ENCODE measurements at places on chromosomes 7 and 10.

GRCh38 chr10:132446661-132447445 lies 49.9 kb downstream of the PWWP2B start:
- peak; percentile 70 for DNase-seq

- no peak for DNase-seq
These were observed 444.3 kb downstream of the AUTS2 start for GRCh38 chr7:70042533-70042932.

GRCh38 chr7:70703785-70704184 lies 428.2 kb upstream of the GALNT17 start:
- no peak for DNase-seq

GRCh38 chr10:35398908-35399307 lies 62.6 kb downstream of the CCNY start:
- no peak for DNase-seq

DNA sequence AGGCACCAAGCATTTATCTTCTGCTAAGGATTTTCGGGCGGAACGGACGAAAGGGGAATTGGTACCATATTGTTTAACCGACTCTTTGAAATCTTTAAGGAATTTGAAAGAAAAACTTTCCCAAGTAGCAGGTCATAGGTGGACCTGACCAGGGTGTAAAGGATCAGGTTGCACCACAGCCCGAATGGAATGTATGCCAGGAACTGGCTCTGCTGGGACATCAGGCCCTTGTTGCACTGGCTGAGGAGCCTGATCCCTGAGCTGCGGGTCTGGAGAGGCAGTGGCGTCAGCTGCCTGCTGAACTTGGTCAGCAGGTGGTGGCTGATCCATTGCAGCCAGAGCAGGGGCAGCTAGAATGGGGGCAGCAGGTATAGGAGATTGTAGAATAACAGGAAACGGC lies 41.4 kb upstream of the AKR1C2 start:
- DNase-seq = no peak

GRCh38 chr10:22681783-22682183 lies 32.6 kb downstream of the PIP4K2A start:
- DNase-seq = peak; percentile 41

- no peak for DNase-seq
These were observed 112.7 kb downstream of the CPXM2 start for GRCh38 chr10:123778719-123779517.

- peak; percentile 10 for DNase-seq
These were observed 303.4 kb downstream of the RPS24 start for GRCh38 chr10:78337016-78337415.

- no peak for DNase-seq
These were observed 78.1 kb downstream of the CREM start for GRCh38 chr10:35204650-35205319.

DNA sequence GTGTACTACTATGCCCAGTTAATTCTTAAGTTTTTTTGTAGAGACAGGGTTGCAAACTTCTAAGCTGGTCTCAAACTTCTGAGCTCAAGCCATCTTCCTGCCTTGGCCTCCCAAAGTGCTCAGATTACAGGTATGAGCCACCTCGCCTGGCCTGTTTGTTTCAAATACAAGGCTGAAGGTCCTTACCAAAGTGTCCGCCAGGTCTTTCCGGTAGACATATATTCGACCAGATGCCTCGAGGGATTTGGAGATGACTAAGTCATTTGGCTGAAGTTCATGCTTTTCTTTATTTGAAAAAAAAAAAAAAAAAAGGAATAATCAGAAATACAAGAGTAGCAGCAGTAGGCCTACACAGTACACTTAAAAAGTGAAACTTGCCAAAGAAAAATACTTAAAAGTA lies 204.5 kb upstream of the CDCA7L start:
- no peak for DNase-seq

DNA sequence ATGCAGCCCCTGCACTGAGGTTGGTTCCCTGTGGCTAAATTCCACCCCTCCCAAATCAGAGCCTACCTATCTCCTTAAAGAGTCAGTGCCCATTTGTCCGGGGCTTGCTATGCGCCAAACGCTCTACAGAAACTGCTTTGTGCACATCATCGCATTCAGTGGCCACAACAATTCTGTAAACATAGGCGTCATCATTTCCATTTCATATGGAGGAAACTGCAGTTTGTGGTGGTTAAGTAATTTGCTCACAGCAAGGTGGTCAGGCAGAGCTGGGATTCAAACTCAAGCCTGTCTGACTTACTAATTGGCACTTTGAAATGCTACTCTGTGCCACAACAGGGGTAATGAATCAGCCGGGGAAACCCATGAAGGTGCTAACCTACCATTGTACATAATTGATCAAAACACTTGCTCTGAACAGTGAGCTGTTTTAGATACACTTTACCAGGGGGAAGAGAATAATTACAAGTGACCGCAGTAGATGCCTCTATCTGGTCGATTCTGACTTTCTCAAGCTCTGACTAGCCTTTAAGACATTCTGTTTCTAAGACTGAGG lies 775.5 kb downstream of the LRMDA start:
- DNase-seq = no peak

GRCh38 chr10:4034907-4035598 lies 250.0 kb upstream of the KLF6 start:
- no peak for DNase-seq

GRCh38 chr7:5603241-5604140 lies 178.0 kb downstream of the RNF216 start:
- peak; percentile 51 for DNase-seq

DNA sequence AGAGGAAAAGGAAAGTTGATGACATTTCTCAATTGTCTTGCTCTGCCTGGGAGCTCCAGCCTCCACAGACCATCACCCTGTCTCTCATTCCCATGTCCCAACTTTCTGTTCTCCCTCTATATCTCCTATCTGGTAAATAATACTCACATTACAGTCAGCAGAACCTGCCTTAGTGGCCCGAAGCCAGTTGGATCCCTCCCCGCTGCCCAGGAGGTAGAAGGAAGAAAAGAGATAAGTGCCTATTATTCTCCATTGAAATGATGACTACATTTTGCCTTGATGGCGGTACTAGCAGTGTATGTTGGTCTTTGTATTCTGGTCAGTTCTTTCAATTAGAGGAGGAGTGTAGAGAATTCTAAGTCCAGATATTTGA lies 91.9 kb downstream of the CSTF2T start:
- no peak for DNase-seq

DNA sequence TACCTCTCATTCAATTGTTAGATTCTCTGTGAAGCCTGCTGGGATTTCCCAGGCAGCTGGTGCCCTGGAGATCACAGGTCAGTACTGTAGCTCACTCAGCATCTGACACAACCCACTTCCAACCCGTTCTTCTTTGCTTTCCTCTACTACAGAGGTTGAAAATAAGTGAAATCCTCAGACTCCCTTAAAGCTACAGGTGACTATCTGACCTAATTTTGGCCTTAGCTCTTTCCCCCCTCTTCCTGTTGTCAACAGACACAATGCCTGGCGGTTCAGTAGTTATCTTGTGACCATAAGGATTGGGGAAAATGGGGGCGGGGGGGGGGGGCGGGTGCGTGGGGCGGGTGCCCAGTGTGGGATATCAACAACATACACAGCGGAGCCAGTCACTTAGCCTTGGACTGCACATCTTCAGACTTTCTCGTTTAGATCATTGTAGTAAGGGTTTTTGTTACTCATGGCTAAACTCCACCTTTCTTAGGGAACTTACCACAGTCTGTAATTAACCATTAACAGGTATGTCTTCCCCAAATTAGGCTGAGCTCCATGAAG lies 37.8 kb downstream of the MTPN start:
- DNase-seq = no peak

DNA sequence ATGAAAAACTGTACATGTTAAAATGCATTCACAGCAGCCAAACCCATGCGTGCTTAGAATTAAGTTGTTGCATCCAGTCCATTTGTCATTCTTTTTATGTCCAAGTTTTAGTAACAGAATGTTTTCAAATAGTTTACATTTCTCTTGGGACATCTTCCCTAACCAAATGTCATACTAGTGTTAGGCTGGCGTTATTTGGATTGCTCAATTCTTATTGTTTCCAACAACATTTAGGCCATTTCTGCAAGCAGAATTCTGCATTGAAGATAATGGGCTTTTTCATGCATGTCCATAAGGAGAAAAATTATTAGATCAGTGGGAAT lies 203.0 kb downstream of the HIBADH start:
- DNase-seq = no peak

- DNase-seq = no peak
These were observed 2.6 kb downstream of the MDH2 start for GRCh38 chr7:76050545-76050944.

DNA sequence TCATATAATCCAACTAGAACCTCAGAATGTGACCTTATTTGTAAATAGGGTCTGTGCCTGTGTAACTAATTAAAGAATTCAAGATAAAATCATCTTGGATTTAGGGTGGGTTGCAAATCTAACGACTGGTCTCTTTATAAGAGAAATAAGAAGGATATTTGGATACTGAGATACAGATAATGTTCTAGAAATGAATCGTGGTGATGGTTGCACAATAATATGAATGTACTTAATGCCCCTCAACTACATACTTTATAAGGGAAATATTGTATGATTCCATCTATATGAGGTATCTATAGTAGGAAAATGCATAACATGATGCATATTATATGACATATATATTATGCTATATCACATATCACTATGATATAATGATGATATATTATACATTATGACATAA lies 265.7 kb downstream of the SEMA3D start:
- no peak for DNase-seq

GRCh38 chr10:132834891-132835847 lies 49.2 kb upstream of the NKX6-2 start:
- DNase-seq = no peak

DNA sequence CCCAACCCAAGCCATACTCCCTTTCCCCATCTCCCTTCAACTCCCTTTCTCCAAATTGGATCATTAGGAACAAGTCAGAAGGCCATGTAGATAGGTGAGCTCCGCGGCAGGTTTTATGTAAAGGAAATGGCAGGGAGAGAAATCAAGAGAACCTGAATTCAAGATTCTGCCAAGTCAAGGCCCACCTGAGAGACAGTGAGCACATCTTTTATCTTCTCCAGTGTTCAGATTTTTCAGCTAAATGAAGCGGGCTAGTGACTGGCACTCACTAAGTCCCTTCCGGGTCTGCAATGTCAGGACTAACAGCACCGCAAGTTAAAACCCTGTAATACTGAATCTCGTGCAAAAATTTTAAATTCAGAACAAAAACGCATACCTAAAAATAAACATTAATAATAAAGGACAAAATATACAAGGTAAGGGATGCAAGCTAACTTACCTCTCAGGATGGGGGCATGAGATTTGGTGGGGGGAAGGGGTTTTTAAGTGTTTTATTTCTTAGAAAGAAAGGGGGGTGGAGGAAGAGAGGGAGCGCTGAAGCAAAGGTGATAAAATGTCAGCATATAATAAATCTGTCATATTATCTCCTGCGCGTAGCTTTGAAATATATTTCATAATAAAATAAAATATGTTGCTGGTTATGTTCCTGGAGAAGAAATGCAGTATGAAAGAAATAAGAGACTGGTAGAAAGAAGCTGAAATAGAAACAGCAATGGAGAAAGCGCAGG lies 17.6 kb downstream of the TCAF1 start:
- DNase-seq = no peak

- DNase-seq = no peak
These were observed 6.3 kb downstream of the HTRA1 start for GRCh38 chr10:122467701-122468100.

Measured in femur (tissue), 1 donor.